ENCODE measurements at places on chromosomes 12 and 14.

DNA sequence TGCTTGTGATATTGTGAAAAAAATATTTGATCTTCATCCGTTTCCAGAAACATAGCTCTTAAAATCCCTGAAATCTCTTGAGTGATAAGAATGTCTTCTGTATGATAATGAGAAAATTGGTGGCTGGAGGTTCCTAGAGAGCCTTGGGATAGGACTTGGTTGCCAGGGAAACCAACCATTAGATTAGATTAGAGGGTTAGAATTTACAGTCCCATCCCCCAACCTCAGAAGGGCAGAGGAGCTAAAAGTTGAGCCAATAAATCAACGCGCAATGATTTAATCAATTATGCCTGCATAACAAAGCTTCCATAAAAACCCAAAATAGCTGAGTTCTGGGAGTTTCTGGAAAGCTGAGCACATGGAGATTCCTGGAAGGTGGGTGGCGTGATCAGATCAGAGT is 10.6 kb downstream of the SEL1L start:
- DNase-seq: no peak

DNA sequence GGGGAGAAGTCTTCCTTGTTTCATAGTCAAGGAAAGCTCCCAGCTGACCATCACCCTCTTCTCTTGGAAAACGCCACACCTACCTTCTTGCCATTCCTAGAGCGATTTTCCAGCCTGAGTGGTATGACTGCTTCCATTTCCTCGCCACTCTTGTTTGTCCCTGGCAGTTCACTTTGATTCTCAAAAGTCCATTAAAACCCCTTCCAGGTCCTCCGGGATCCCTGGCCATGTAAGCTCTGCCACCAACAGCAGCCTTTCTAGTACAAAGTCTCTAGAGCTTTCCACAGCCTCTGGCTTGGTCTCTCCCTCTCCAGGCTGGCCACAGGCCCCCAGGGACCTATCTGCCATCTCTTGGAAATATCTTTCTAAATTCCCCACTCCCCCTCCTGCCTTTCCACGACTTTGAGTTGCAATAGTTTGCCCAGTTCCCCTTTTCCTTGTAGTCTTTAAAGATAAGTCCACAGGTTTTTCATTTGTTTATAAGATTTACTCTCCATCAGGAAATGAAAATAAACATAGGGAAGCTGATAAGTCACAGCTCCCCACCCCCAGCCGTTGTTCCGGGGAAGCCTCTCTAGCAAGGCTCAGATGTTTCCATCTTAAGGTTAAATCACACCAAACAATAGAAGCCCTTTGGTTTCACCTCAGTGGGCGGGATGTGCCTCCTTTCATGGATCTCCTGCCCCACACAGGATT is 42.9 kb upstream of the SINHCAF start:
- no peak for DNase-seq

GRCh38 chr12:9799961-9800360 is 27.3 kb upstream of the KLRF1 start:
- no peak for DNase-seq

DNA sequence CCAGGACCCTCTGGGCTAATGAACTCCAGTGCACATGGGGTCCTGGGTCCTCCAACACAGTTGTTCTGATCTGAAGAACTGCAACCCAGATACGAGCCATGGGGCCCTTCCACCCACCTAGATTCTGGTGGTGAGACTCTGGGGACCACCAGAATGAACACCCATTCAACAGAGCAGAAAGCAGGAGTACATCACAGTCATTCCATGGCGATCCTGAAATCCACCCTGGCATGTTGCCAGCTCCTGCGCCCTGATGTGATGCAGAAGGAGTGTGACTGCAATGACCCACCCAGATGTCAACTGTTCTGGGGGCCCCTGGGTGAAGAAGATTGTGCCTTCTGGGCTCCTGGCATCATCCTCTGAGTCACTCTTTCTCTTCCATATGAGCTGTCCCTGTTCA is 211.6 kb downstream of the KIF26A start:
- DNase-seq: no peak

DNA sequence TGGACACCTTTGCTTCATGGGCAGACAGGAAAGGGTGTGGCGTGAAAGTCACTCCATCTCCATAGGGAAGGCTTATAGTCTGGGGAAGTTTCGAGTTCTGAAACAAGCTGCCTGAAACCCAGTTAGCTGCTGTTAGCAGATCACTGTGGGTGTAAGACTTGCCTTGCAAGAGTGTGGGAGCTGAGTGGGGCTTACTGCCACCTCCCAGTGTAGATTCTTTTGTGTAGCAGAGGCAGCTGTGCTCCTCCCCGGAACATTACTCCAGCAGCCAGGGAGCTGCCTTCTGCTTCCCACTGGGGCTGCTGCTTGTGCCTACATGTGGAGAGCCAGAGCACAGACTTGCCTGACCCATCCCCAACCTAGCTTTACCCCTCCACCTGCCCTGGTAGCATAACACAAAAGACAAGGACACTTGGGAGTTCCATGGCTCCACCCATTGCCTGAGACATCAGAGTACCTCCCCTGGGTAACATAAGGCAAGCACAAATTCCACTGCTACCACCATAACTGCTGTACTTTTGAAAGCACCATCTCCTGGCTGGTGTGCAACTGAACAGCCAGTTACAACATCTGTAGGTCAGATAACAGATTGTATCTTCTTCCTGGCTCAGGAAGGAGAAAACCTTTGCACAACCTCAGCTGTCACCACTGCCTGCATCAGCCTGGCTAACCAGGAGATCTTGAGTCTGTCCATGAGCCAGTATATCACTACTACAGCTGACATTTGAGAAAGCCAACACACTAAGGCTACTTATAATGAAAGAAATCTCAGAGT is 69.5 kb downstream of the ADAMTS20 start:
- no peak for DNase-seq

DNA sequence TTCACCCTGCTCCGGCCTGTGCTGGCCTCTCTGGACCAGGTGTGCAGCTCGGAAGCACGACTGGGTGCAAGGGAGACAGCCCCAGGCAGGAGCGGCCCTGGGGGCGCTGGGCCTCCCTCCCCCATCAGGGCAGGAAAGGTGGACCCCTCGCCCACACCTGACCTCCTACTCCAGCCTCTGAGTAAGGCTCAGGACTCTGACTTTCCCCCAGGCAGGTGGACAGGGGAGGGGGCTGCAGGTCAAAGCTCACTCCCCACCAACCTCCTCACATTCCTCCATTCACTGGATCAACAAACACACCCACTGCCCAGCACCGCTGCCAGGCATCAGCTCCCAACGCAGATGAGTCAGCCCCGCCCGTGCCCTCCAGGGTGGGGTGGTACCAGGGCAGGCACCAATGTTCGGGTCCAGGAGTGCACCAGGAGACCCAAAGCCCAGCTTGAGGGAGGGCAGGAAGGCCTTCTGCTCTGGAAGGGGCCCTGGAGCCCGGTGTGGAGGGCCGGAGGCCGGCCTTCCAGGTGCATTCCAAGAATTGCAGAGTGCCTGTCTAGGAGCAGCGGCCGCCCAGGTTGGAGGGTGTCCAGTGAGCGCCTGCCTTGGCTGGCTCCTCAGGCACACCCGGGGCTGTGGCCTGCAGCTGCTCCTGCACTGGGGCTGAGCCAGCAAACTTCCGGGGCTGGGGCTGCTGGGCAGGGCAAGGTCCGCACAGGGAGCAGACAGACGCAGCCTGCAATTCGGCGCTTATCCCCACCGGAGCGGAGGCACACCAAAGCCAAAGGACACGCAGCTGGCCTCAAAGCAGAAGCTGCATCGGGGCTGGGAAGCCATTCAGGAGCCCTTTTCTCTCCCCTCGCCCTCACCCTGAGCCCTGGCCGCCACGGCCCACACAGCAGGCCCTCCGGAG is 1.6 kb upstream of the INF2 start:
- peak; percentile 72 for DNase-seq

All from hematopoietic multipotent progenitor cell treated with erythropoietin and hydrocortisone succinate and interleukin-3 and kit ligand, for 17 days (in vitro differentiated cells).